Posterior vena cava (tissue), 2 donors: ENCODE measurements at places on chromosomes 3 and 15. TPM values are rescaled to one million over a fixed set of nuclear protein-coding genes. Genes with fewer than 3 reads are reported as not detected.
A peak's percentile ranks its signal among the peaks of the same experiment; 100 is the strongest.

The DAZL gene
- total RNA-seq, result not detected

The HYKK gene
- 4.2 TPM for total RNA-seq

The MELTF gene
- total RNA-seq, result 12.1 TPM

The ARNT2 gene
- 3.7 TPM for total RNA-seq

The PCOLCE2 gene
- total RNA-seq, result 39.7 TPM

The IGDCC3 gene
- not detected for total RNA-seq

The UACA gene
- total RNA-seq, result 114 TPM

The CLPX gene
- 34.8 TPM for total RNA-seq

The OR5K2 gene
- not detected for total RNA-seq

The CRYGS gene
- total RNA-seq, result 2.8 TPM

The CYP1A1 gene
- 0.48 TPM for total RNA-seq

The IL17RC gene
- total RNA-seq, result 31.9 TPM

The CSTA gene
- 3.5 TPM for total RNA-seq

The C2CD4A gene
- not detected for total RNA-seq

GRCh38 chr3:42960786-42961185 is 18.3 kb upstream of the GASK1A start:
- DNase-seq, result no peak

GRCh38 chr3:197465996-197466549 is 89.7 kb downstream of the BDH1 start:
- DNase-seq, result no peak

DNA sequence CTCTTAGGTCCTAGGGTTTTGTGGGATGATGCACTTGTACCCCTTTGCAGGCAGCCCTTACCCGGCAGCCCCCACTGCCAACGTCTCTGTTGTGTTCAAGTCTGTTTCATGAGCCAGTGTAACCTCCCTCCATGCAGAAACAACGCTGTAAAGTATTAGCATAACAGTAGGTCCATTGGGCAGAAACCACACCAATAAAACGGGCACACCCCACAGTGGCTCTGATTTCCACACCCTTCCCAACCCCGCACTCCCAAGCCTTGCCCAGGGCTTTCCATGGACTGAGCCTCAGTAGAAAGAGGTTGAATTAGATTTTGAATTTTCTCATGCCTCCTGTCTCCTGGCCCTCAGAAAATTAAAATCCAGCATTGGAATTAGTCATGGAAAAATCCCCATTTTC is 124.5 kb downstream of the CACNA1D start:
- DNase-seq, result no peak

DNA sequence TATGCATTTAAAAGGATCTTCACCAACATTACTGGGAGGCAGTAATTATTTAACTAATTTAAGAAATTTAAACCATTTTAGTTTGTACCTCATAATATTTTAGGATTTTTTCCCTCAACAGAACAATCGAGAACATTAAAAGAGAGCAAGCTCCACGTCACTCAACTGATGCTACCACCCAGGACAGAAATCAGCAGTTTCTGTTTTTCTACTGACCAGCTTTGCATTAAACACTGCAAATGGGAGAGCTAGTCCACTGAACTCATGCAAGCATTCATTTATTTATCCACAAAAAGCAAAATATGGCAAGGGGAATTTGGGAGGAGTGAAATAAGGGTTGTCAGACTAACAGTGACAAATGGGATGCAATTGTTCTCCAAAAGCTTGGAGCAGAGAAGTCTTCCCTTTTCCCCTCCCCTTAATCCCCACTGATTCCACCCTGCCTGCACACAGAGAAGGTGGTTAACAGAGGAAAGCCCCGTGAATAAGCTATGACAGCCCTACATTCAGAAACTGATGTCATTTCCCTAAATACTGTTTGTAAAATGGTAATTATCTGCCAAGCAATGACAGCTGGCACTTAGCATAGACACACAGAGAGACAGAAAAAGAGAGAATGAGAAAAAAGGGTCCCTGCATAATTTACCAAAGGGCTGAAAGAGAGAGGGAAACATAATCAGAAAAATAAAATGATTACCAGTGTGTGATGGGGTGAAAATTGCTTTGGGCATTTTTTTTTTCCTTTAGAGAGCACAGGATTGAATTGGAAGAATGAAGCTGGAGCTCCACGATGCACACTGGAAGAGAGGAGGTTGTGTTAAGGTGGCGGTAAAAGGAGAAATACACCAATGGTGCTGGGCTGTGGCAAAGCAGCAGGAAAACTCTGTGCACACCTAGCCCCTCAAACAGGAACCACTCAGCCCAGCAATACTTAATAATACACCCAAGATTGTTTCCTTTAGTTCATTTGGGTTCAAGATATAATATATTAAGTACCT is 777.4 kb downstream of the TUSC7 start:
- DNase-seq, result no peak

DNA sequence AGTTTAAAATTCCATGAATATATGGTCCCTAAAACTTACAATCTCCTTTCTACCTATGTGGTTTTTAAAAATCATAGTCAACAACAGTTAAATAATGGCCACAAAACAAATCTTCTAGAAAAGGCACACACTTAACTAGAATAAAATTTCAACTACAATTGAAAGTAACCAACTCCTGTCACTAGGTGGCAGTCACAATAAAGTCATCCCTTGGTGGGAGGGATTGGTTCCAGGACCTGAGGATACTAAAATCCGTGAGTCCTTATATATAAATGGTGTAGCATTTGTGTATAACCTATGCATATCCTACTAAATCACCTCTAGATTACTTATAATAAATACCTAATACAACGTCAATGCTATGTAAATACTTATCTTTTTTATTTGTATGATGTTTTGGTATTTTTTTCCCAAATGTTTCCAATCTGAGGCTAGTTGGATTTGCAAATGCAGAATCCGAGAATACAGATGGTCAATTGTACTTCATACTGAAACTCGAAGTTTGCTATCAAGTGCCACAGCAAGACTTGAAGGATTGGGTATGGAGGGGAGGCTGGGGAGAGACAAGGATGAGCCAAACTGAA is 172.6 kb downstream of the FMN1 start:
- no peak for DNase-seq

DNA sequence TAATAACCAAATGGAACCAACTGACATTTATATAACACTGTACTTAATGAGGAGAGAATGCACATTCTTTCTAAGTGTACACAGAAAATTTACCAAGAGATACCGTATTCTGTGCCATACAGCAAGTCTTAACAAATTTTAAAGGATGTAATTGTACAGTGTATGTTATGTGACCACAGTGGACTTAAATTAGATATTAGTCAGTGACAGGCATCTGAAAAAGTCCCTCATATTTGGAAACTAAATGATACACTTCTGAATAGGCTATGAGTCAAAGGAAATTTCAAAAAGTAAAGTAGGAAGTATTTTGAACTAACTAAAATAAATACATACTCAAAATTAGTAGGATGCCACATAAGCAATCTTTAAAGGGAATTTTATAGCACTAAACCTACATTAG is 59.6 kb upstream of the P3H2 start:
- DNase-seq, result no peak

GRCh38 chr3:144058713-144059112 is 87.1 kb downstream of the DIPK2A start:
- DNase-seq, result no peak

GRCh38 chr3:119862616-119863015 is 80.7 kb downstream of the NR1I2 start:
- no peak for DNase-seq

DNA sequence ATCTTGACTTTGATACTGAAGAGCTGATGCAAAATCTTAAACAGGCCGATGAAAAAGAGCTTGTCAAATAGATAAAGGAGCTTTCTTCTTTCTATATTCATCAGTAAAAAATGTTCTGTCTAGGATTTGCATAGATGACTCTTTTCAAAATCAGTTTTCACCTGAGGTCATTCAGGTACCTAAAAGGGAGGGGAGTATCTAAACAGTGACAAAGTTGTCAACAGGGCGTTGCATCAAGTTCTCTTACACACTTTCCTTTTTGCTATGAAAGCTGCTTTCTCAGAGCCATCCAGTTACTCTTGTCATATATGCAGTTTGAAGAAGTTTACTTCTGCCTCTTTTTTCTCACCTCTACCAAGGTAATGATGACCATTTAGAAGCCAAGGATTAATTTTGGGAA is 60.0 kb downstream of the AKAP13 start:
- no peak for DNase-seq

DNA sequence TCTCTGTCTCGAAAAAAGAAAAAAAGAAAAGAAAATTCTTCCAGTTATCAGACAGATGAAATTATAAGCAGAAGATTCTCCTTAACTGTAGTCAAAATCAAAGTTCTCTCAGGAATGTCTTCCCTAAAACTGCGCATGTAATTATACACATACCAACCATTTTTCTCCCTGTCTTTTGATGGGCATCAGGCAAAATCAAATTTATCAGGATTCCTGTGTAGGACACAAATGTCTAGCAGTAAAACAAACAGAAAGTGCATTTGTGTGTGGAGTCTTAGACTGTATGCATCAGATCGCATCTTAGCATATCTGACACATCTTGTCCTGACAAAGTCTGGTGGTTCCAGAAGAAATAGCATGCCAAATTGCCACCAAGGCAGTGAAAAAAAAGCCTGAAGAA is 3.9 kb upstream of the ARPIN start:
- no peak for DNase-seq

- DNase-seq, result no peak
Observed at GRCh38 chr3:118900737-118901525, 133.7 kb downstream of the IGSF11 start.

DNA sequence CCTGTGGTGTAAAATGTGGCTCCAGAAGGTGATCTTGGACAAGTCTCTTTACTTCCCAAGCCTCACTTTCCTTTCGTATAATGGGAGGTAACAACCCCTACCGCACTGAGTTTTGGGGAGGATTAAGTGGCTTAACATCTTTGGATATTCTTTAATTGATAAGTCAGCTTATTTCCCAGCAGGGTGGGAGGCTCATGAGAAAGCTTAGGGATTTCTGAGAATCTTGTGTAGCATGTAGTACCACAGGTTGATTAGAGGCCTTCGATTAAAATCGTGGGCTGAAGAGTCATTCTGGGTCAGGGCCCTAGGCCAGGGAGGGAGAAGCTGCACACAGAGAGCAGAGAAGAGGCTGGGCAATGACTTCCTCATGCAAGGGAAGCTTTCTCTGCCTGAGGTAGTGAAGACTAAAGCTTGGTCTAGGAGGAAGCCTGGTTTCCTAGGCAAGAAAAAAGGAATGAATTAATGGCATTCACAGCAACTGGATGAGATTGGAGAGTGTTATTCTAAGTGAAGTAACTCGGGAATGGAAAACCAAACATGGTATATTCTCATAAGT is 1.5 kb upstream of the NMNAT3 start:
- DNase-seq, result no peak

- DNase-seq, result no peak
Observed at GRCh38 chr3:184586851-184587250, 25.3 kb downstream of the EPHB3 start.

GRCh38 chr3:122183893-122184590 is 574 bp downstream of the CASR start:
- no peak for DNase-seq

- no peak for DNase-seq
Observed at GRCh38 chr15:69712991-69713390, 260.4 kb downstream of the RPLP1 start.

DNA sequence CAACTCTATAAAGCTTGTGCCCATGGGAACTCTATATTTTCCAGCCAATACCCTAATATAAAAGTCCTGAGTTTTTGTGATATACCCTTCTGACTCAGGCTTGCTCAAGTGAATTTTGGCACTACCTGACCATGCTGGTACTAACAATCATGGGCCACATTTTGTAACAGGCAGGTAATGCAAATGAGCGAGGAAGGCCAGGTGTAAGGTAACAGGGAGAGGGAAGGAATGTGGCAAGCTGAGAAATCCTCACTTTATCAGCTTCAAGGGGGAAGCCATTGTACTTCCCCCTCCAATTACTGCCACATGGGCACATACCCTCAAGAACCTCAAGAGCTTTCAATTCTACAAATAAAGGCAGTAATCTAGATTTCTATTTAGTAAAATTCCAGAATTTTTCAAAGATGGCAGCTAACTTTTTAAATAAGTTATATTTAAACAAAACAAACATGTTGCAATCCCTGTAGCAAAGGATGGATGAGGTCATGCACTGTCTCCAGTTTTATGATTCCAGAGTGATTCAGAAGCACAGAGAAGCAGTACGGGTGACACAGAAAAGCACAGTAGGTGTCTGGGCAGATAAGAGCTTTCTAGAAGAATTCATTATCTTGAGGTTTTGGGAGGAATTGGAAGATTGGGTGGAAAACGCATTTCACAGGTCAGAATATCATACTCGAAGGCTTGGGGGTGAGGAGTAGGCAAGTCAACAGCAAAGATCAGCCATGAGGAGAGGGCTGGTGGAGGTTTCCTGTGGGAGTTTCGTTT is 87.6 kb downstream of the FOXP1 start:
- DNase-seq, result no peak

DNA sequence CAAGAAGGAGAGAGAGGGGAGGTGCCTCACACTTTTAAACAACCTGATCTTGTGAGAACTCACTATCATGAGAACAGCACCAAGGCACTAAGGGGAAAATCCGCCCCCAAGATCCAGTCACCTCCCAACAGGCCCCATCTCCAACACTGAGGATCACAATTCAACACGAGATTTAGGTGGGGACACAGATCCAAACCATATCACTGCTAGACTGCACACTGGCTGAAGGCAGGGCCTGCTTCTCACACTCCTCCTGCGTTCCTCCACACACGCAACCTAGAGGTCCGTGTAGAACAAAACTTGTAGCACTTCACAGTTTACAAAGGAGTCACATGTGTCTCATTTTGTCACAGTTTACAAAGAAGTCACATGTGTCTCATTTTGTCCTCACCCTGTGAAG is 97.8 kb downstream of the DAPK2 start:
- DNase-seq, result peak; percentile 29

DNA sequence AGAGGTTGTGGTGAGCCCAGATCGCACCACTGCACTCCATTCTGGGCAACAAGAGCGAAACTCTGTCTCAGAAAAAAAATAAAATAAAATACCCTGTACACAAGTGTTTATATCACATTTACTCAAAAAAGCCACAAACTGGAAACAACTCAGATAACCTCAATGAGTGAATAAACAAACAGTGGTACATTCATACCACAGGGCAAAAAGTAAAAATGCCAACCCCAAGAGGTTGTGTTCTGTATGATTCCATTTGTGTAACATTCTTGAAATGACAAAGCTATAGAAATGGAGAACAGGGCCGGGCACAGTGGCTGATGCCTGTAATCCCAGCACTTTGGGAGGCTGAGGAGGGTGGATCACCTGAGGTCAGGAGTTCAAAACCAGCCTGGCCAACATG is 12.9 kb downstream of the EDC3 start:
- no peak for DNase-seq

DNA sequence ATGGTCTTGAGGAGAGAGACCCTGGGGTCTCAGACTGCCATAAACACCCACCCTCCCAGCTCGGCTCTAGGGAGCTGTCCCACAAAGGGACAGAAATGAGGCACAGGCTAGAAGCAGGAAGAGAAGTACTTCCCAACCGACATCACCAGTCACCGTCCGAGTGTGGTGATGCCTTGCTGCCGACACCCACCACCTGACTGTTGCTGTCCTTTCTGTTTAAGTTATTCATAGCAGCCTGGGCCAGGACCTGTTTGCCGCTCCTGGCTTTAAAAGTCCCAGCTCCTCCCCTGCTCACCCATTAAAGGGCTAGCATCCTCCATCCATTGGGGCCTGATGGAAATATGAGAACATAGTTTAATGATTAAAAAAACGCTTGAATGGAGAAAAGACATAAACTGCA is 13.2 kb upstream of the SPG11 start:
- DNase-seq, result no peak
